Ascending aorta (tissue), 2 donors: ENCODE measurements at places on chromosomes 3 and 15. TPM values are rescaled to one million over a fixed set of nuclear protein-coding genes. Genes with fewer than 3 reads are reported as not detected.

Gene SLCO2A1
- 111 TPM for total RNA-seq

Gene ESYT3
- total RNA-seq = not detected

- peaks cover 74% of the 10 kb centered on the region for H3K36me3 ChIP-seq
- H3K4me1 ChIP-seq = no peaks in the 10 kb centered on the region
- no peak overlapping the region for H3K4me3 ChIP-seq
- no peaks in the 10 kb centered on the region for H3K27me3 ChIP-seq
- no peak overlapping the region for H3K27ac ChIP-seq
- DNase-seq = no peak
These were observed 26.0 kb downstream of the RPN1 start for GRCh38 chr3:128624526-128625138.

Gene SLC2A2
- total RNA-seq = not detected

DNA sequence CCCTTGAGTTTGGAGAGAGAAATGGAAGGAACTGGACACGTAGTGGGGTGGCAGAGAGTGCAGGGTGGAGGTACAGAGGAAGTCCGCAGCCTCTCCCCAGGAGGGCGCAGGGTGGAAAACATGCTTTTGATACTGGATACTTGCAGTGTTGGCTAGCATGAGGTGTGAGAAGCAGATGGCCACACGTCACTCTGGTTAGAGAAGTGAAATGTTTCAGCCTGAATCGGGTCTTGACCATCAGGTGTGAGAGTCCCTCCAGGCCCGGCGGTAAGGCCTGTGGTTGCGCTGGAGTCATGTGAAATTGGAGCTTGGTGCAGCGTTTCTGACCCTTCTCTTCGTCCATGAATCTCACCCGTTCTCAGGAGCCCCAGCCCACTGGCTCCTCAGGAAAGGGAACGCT, 93.1 kb downstream of the GABRG3 start:
- H3K27ac ChIP-seq = no peak overlapping the region
- no peaks in the 10 kb centered on the region for H3K27me3 ChIP-seq
- no peak overlapping the region for H3K4me3 ChIP-seq
- DNase-seq = no peak
- no peaks in the 10 kb centered on the region for H3K4me1 ChIP-seq
- H3K36me3 ChIP-seq = no peaks in the 10 kb centered on the region

DNA sequence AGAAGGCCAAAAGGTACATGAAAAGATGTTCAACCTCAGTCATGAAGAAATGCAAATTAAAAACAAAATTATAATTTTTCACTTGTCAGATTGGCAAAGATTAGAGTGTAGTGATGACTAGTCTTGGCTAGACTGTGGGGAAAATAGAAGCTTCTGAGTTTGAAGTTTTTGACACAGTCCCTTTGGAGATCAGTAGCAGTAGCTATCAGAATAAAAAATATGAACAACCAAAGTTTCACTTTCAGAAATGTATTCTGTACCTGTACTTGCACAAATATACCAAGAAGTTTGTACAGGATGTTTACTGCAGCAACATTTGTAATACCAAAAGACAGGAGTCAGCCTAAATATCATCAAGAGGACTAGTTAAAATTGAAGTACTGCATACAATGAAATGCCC, 14.1 kb downstream of the ATP2C1 start:
- no peak for DNase-seq
- no peaks in the 10 kb centered on the region for H3K27me3 ChIP-seq
- no peak overlapping the region for H3K4me3 ChIP-seq
- H3K36me3 ChIP-seq = no peaks in the 10 kb centered on the region

DNA sequence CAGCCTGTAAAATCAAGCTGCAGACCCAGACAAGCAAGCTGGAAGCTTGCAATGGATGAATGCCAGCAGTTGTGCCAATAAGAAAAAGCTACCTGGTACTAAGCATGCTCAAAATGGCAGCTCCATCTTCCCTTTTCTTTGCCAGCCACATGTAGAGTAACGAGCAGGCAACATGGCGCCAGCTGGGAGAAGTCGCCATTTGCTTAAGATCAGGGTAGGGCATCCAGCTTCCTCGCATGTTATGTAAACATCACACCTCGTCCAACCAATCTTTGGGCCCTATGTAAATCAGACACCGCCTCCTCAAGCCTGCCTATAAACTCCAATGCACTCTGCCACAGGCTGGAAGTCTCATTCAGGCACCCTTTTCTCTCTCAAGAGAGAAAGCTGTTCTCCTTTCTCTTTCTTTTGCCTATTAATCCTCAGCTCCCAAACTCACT, 973.9 kb downstream of the FHIT start:
- H3K4me1 ChIP-seq = no peaks in the 10 kb centered on the region
- no peaks in the 10 kb centered on the region for H3K27me3 ChIP-seq
- H3K4me3 ChIP-seq = no peak overlapping the region
- no peak overlapping the region for H3K27ac ChIP-seq
- no peak for DNase-seq

Gene STRIT1
- total RNA-seq = not detected

DNA sequence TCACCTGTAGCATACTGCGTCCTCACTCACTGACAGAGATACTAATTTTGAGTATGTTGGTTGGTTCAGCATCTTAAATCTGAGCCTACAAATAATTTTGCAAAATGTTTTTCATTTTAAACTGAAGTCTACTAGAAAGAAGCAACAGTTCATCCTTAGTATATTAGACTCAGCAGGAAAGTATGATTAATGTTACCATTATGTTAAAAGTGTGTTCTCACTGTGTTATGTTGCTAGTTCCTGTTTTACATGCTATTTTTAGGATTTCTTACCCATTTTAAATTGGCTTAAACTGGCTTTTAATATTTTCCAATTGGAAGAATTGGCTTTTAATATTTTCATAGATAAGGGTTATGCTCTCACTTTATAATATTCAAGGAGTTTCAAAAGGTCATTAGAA, 25.7 kb downstream of the ACKR4 start:
- no peak overlapping the region for H3K4me3 ChIP-seq
- no peak for DNase-seq
- H3K27me3 ChIP-seq = no peaks in the 10 kb centered on the region

- peaks cover 52% of the 10 kb centered on the region for H3K4me1 ChIP-seq
- no peaks in the 10 kb centered on the region for H3K27me3 ChIP-seq
- H3K4me3 ChIP-seq = peak within 1 kb of the TSS; percentile 74
- peak within 1 kb of the TSS; percentile 93 for H3K27ac ChIP-seq
- no peak for DNase-seq
These were observed at the start of gene ALS2CL for GRCh38 chr3:46693038-46693891. ALS2CL (minus strand) TSS chr3:46693679; CDS start chr3:46689440, 4,239 bp downstream.

- no peaks in the 10 kb centered on the region for H3K27me3 ChIP-seq
- no peak for DNase-seq
- H3K27ac ChIP-seq = no peak overlapping the region
- H3K4me1 ChIP-seq = no peaks in the 10 kb centered on the region
- H3K36me3 ChIP-seq = no peaks in the 10 kb centered on the region
These were observed 139.7 kb downstream of the RTP4 start for GRCh38 chr3:187507905-187508304.

- no peaks in the 10 kb centered on the region for H3K4me1 ChIP-seq
- H3K4me3 ChIP-seq = no peak overlapping the region
- DNase-seq = no peak
- no peak overlapping the region for H3K27ac ChIP-seq
- no peaks in the 10 kb centered on the region for H3K27me3 ChIP-seq
These were observed 46.2 kb downstream of the SLC25A26 start for GRCh38 chr3:66267031-66267430.

- DNase-seq = peak; percentile 89
- H3K27me3 ChIP-seq = no peaks in the 10 kb centered on the region
- H3K27ac ChIP-seq = peak within 1 kb of the TSS; percentile 96
- peak within 1 kb of the TSS; percentile 70 for H3K4me3 ChIP-seq
These were observed at the start of gene ZNF106 for GRCh38 chr15:42490671-42491538. ZNF106 (minus strand) TSS chr15:42491141; CDS start chr15:42472289, 18,852 bp downstream.

DNA sequence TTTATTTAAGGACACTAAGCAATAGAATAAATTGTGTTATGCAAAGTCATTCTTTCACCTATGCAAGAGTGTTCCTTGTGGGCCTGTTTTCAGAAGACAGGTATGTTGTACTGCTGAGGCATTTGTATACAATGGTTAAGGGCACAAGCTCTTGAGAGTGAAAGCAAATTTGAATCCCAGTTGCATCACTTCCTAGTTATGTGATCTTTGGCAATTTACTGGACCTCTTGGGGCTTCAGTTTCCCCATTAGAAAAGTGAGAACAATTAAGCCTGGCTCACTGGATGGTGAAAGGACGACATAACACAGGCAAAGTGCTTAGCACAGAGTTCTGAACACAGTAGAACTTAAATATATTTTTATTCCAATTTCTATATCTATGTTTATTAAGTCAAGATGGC, 117.4 kb downstream of the EFHB start:
- no peaks in the 10 kb centered on the region for H3K4me1 ChIP-seq
- H3K4me3 ChIP-seq = no peak overlapping the region
- H3K36me3 ChIP-seq = no peaks in the 10 kb centered on the region
- H3K27me3 ChIP-seq = no peaks in the 10 kb centered on the region
- no peak overlapping the region for H3K27ac ChIP-seq
- DNase-seq = no peak

GRCh38 chr3:16048435-16049318, 125.8 kb upstream of the GALNT15 start:
- no peak overlapping the region for H3K27ac ChIP-seq
- no peak overlapping the region for H3K4me3 ChIP-seq
- H3K36me3 ChIP-seq = no peaks in the 10 kb centered on the region
- DNase-seq = no peak
- no peaks in the 10 kb centered on the region for H3K27me3 ChIP-seq

GRCh38 chr3:131174752-131175151, 148.1 kb downstream of the NEK11 start:
- no peak for DNase-seq
- H3K4me1 ChIP-seq = no peaks in the 10 kb centered on the region
- H3K36me3 ChIP-seq = no peaks in the 10 kb centered on the region

Gene WDR93
- total RNA-seq = not detected

Gene HHATL
- not detected for total RNA-seq

DNA sequence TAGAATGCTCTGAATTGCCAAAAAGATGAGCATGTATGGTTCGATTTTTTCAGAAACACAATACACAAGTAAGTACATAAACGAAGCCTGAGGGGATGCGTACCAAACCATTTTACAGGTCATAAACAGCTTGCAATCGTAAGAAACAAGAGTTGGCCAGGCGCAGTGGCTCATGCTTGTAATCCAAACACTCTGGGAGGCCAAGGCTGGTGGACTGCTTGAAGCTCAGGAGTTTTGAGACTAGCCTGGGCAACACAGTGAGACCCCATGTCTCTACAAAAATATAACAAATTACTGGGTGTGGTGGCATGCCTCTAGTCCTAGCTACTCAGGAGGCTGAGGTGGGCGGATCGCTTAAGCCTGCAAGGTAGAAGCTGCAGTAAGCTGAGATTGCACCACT, 13.4 kb downstream of the TRA2B start:
- peaks cover 73% of the 10 kb centered on the region for H3K36me3 ChIP-seq
- H3K4me1 ChIP-seq = peaks cover 43% of the 10 kb centered on the region
- no peak overlapping the region for H3K27ac ChIP-seq
- H3K27me3 ChIP-seq = no peaks in the 10 kb centered on the region
- H3K4me3 ChIP-seq = no peak overlapping the region

GRCh38 chr15:46918462-46919140, 798.7 kb upstream of the SEMA6D start:
- H3K4me1 ChIP-seq = no peaks in the 10 kb centered on the region
- no peak overlapping the region for H3K27ac ChIP-seq
- H3K27me3 ChIP-seq = no peaks in the 10 kb centered on the region
- H3K4me3 ChIP-seq = no peak overlapping the region
- DNase-seq = no peak
- H3K36me3 ChIP-seq = no peaks in the 10 kb centered on the region

Gene ARHGEF26
- total RNA-seq = 33.8 TPM

Gene FBXW12
- total RNA-seq = not detected

GRCh38 chr3:52310861-52311575, 5.1 kb upstream of the DNAH1 start:
- no peak overlapping the region for H3K4me3 ChIP-seq
- H3K27me3 ChIP-seq = no peaks in the 10 kb centered on the region
- no peak overlapping the region for H3K27ac ChIP-seq
- no peaks in the 10 kb centered on the region for H3K4me1 ChIP-seq
- no peak for DNase-seq

DNA sequence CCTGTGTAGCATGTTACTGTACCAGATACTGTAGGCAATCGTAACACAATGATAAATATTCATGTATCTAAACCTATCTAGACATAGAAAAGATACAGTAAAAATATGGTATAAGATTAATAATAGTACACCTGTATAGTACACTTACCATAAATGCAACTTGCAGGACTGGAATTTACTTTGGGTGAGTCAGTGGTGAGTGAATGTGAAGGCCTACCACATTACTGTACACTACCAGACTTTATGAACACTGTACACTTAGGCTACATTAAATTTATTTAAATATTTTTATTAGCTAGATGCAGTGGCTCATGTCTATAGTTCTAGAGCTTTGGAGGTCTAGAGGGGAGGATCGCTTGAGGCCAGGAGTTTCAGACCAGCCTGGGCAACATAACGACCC, 186.6 kb upstream of the ROPN1 start:
- H3K27ac ChIP-seq = no peak overlapping the region
- no peak for DNase-seq
- no peak overlapping the region for H3K4me3 ChIP-seq
- H3K4me1 ChIP-seq = peaks cover 6% of the 10 kb centered on the region
- no peaks in the 10 kb centered on the region for H3K27me3 ChIP-seq

Gene PRRT3
- 1.1 TPM for total RNA-seq

DNA sequence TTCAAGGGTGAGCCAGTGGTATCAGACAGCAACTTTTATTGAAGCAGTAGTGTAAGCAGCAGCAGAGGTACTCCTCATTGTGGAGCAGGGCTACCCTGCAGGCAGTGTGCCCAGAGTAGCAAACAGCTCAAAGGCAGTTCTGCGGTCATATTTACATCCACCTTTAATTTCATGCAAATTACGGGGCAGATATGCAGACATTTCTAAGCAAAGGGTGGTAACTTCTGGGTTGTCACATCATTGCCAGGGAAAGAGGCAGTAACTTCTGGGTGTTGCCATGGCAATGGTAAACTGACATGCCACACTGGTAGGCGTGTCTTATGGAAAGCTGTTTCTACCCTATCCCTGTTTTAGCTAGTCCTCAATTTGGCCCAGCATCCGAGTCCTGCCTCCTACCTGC, 46.5 kb upstream of the CLDN18 start:
- no peak for DNase-seq
- no peaks in the 10 kb centered on the region for H3K4me1 ChIP-seq
- no peak overlapping the region for H3K27ac ChIP-seq

GRCh38 chr15:73631915-73632669, 1.1 kb downstream of the NPTN start:
- peaks cover under 1% of the 10 kb centered on the region for H3K4me1 ChIP-seq
- no peaks in the 10 kb centered on the region for H3K36me3 ChIP-seq
- H3K27me3 ChIP-seq = no peaks in the 10 kb centered on the region
- peak overlapping the region; percentile 95 for H3K27ac ChIP-seq
- DNase-seq = peak; percentile 79
- H3K4me3 ChIP-seq = peak overlapping the region; percentile 98

DNA sequence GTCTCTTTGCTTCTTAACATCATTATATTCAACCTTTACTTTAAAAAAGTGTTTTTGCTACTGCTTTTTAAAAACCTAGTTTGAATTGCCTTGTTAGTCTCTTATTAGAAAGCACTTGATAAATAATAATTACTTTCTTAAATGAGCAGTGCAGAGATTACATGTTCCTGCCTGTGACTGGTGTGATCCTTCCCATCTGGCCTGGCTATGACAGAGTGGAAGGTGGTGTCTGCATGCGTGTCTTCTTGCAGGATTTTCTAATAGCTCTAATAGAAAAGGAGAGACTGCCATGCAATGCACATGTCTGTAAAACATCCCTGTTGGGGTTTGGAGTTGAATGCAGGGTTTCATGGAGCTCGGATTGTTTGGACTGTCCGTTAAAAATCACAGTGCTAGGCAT, 425.8 kb upstream of the TPM1 start:
- no peaks in the 10 kb centered on the region for H3K36me3 ChIP-seq
- H3K27me3 ChIP-seq = no peaks in the 10 kb centered on the region
- H3K4me3 ChIP-seq = no peak overlapping the region
- peak overlapping the region; percentile 36 for H3K27ac ChIP-seq
